ENCODE measurements at places on chromosomes 5 and 9. TPM values are rescaled to one million over a fixed set of nuclear protein-coding genes. Genes with fewer than 3 reads are reported as not detected.

Gene FOXE1
- not detected for total RNA-seq

GRCh38 chr9:80501635-80502034 lies 929.9 kb downstream of the TLE4 start:
- DNase-seq, result no peak

DNA sequence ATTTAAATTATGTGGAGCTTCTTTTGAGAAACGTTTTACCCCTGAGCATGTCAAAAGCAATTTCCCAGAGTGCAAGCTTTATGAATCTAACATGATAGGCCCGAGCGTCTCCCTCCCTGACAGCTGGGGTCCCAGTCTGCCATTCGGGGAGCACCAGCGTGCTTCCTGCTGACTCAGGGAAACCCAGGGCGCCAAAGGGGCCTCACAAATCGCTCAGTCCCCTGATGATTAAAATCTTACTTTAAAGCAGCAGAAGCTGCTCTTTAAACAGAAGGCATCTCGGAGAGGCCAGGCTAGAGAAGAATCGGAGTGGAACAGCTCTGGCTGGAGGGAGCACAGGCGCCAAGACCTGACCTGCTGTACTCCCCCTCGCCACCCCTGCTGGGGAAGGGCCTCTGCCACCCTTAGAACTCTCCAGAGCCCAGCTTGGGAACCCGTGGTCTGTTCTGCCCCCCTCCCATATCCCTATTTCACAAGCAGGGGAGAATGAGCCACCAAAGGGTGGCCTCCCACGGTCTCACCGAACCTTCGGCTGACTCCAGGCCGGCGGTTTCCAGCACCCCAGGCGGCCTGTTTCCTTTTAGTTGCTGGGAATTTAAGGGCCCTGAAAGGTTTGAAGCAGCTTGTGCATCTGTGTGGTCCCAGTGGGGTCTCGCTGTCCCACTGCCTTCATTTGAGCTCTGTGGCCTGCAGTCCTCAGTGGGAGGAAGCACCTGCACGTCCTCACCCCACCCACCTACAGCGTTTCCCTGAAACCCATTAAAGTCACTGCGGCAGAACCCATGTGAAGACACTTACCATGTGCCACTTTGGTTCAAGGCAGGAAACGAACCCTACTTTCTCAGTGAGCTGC lies 147.6 kb downstream of the COL23A1 start:
- DNase-seq, result no peak

- no peak for DNase-seq
Observed at GRCh38 chr5:156971848-156972525, 9.0 kb upstream of the TIMD4 start.

GRCh38 chr5:176646707-176647029 lies 616 bp upstream of the TSPAN17 start:
- DNase-seq, result no peak

DNA sequence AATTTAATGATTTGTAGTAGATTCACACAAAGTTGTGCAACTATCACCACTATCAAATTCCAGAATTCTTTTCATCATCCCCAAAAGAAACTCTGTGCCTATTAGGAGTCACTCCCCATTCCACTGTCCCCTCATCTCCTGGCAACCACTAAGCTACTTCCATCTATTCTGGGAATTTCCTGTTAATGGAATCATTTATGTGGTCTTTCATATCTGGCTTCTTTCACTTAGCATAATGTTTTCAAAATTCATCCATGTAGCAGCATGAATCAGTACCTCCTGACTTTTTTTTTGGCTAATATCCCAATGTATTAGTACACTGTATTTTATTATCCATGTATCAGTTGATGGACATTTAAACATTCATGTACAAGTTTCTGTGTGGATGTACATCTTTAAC lies 157.6 kb downstream of the TTC39B start:
- no peak for DNase-seq

Data from posterior vena cava (tissue), 2 donors.